ENCODE measurements at places on chromosomes 6 and 20. TPM values are rescaled to one million over a fixed set of nuclear protein-coding genes. Genes with fewer than 3 reads are reported as not detected.
A peak's percentile ranks its signal among the peaks of the same experiment; 100 is the strongest.

The SOX18 gene
- 51.0 TPM for polyA plus RNA-seq

The C6orf132 gene
- polyA plus RNA-seq, result 1.4 TPM

DNA sequence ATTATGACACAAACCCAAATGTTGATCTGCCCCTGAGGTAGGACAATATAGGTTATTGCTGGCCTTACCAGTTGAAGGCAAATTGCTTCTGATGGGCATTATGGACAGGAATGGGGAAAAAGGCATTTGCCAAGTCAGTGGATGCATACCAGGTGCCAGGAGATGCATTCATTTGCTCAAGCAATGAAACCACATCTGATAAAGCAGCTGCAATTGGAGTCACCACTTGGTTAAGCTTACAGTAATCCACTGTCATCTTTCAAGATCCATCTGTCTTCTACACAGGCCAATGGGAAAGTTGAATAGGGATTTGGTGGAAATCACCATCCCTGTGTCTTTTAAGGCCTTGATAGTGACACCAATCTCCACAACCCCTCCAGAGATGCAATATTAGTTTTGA, 648.6 kb downstream of the COL12A1 start:
- no peaks in the 10 kb centered on the region for H3K36me3 ChIP-seq
- H3K27me3 ChIP-seq, result no peaks in the 10 kb centered on the region
- no peak overlapping the region for H3K27ac ChIP-seq
- no peaks in the 10 kb centered on the region for H3K4me1 ChIP-seq
- no peak for DNase-seq

DNA sequence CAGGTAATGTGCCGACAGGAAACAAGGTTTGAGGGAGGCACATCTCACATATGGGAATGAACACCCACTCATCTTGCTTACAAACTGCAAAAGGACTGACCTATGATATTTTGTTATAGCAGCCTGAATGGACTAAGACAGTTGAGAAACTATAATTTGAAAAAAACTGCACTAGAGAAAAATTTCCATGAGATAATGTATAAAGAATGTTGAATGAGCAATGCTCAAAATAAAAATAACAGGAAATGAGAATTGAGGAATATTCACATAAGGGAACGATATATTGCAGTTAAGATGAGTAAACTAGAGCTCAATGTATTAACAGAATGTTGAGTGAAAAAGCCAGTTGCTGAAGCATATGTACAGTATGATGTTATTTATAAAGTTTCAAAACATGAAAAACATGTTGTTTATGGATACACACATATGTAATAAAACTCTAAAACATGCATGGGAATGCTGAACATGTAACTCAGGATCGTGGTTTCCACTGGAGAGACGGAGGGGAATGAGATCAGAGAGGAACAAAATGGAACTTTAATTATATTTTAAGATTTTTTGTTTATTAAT, 6.3 kb upstream of the TBC1D22B start:
- H3K4me1 ChIP-seq, result no peaks in the 10 kb centered on the region
- no peak overlapping the region for H3K27ac ChIP-seq
- H3K27me3 ChIP-seq, result no peaks in the 10 kb centered on the region
- H3K36me3 ChIP-seq, result no peaks in the 10 kb centered on the region

GRCh38 chr6:125198398-125198937, 44.9 kb downstream of the TPD52L1 start:
- peaks cover 86% of the 10 kb centered on the region for H3K4me1 ChIP-seq
- no peak overlapping the region for H3K4me3 ChIP-seq

GRCh38 chr6:166415306-166415705, 32.6 kb upstream of the MPC1 start:
- H3K4me3 ChIP-seq, result no peak overlapping the region
- H3K27me3 ChIP-seq, result no peaks in the 10 kb centered on the region
- no peak for DNase-seq
- no peaks in the 10 kb centered on the region for H3K36me3 ChIP-seq
- H3K4me1 ChIP-seq, result no peaks in the 10 kb centered on the region
- no peak overlapping the region for H3K27ac ChIP-seq

- H3K27ac ChIP-seq, result no peak within 1 kb of the TSS
- peaks cover 12% of the 10 kb centered on the region for H3K4me1 ChIP-seq
- DNase-seq, result peak; percentile 73
- peaks cover 5% of the 10 kb centered on the region for H3K27me3 ChIP-seq
Observed at GRCh38 chr20:62642051-62642665, at the start of gene SLCO4A1. Gene SLCO4A1, plus strand, starts transcription at chr20:62642503. Its CDS starts 13,952 bp downstream, at chr20:62656455.

- H3K4me1 ChIP-seq, result no peaks in the 10 kb centered on the region
- H3K4me3 ChIP-seq, result no peak overlapping the region
- no peaks in the 10 kb centered on the region for H3K27me3 ChIP-seq
- H3K36me3 ChIP-seq, result no peaks in the 10 kb centered on the region
Observed at GRCh38 chr6:79261666-79262065, 27.2 kb upstream of the HMGN3 start.

- no peaks in the 10 kb centered on the region for H3K36me3 ChIP-seq
- H3K4me1 ChIP-seq, result no peaks in the 10 kb centered on the region
- no peak for DNase-seq
- H3K27ac ChIP-seq, result no peak overlapping the region
Observed at GRCh38 chr20:7629880-7630279, 310.4 kb downstream of the HAO1 start.

- H3K36me3 ChIP-seq, result no peaks in the 10 kb centered on the region
- no peak overlapping the region for H3K4me3 ChIP-seq
- no peaks in the 10 kb centered on the region for H3K4me1 ChIP-seq
- H3K27me3 ChIP-seq, result no peaks in the 10 kb centered on the region
- DNase-seq, result no peak
- no peak overlapping the region for H3K27ac ChIP-seq
Observed at GRCh38 chr20:11302436-11302835, 615.3 kb upstream of the BTBD3 start.
